ENCODE measurements at places on chromosomes 1 and 21.

- DNase-seq: no peak
Measured at GRCh38 chr21:31429506-31429905, 85.4 kb upstream of the TIAM1 start.

- no peak for DNase-seq
Measured at GRCh38 chr1:43405219-43405875, 15.6 kb downstream of the SZT2 start.

DNA sequence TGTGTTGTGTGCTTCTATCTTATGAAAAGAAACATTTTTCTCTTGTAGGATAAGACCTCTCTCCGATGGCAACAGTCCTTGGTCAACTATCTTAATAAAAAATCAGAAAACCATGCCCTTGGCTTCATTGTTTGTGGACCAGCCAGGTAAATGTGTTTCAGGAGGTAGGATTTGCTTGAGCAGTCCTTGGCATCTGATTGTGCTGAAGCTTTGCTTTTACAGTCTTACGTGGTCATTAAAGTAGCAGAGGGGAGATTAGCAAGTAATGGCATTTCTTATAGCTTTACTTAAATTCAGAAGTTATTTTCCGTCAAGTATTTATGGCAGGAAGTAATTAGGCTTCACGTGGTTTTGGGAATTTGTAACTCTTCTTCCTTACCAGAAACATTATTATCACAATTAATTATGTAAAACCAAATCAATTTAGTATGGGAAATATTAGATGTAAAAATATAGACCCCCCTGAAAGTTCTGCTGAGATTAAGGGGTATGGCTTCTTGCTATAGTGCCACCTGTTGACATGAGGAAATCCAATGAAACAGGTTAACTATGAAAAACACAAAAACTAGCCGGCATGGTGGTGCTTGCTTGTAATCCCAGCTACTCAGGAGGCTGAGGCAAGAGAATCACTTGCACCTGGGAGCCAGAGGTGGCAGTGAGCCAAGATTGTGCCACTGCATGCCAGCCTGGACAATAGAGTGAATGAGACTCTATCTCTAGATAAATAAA is 49.0 kb downstream of the MAP3K21 start:
- no peak for DNase-seq

GRCh38 chr1:170696591-170697290 is 32.8 kb downstream of the PRRX1 start:
- no peak for DNase-seq

DNA sequence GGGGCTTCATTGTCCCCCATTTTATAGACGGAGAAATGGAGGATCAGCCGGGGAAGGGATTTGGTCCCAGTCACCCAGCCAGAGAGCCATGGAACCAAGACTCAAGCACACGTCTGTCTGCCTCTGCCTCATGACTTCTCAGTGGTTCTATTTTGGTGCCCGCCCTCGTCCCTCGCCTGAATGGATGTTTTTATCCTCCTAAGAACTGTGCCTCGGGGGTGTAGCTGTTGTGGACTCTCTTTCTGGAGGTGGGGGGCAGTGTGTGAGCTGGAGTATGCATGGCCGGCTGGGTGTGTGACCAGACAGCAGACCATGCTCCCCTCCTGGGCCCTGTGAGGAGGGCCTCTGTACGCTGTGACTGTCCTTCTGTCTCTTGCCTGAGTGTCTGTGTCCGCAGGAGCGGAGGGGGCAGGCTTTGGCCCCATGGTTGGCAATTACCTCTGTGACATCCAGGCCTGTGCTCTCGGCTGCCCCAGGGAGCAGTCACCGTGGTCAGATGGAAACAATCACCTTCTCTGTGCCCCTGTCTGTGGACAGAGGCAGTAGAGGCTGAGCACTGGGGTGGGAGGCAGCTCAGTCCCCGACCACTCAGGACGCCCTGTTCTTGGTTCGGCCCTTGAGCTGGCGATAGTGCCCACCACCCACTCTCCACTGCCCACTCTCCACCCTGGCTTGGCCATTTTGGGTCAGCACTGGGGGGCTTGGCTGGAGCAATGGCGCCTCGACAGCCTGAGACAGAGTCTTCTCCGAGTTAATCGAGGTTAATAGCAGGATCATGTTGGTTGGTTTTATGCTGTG is 20.4 kb downstream of the WNT4 start:
- no peak for DNase-seq

- DNase-seq: no peak
Measured at GRCh38 chr1:78415165-78415564, 75.6 kb upstream of the PTGFR start.

GRCh38 chr1:115630342-115630741 is 11.4 kb upstream of the VANGL1 start:
- no peak for DNase-seq

GRCh38 chr1:150551051-150551783 is 2.0 kb downstream of the ADAMTSL4 start:
- DNase-seq: no peak

DNA sequence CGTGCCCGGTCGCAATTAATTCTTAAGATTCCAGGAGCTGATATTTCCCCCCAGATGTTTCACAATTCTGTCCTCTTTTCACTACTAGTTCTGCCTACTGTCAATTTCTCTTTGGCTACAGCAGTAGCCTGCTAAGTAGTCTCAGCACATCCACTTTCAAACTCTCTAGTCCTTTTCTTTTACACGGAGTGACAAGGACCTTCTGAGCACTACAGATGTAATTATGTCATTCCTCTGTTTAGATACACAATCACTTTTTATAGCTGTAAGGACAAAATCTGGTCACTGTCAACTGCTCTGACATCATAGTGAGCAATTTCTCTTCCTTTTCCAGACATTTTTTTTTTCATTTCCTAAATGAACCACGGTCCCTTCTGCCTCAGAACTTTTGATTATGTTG is 421.7 kb upstream of the CHRM3 start:
- DNase-seq: no peak

DNA sequence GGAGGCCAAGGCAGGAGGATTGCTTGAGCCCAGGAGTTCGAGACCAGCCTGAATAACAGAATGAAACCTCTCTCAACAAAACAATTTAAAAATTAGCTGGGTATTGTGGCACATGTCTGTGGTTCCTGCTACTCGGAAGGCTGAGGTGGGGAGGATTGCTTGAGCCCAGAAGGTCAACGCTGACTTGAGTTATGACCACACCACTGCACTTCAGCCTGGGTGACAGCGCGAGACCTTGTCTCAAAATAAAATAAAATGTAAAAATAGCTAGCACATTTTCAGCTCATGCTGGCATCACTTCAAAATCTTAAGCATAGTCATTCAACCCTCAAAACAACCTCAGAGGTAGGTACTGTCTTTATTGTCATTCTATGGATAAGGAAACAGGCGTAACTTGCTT is 6.4 kb downstream of the JAK1 start:
- DNase-seq: no peak

- DNase-seq: no peak
Measured at GRCh38 chr1:21143752-21144151, 32.9 kb downstream of the EIF4G3 start.

GRCh38 chr1:41751804-41752513 is 166.8 kb downstream of the HIVEP3 start:
- DNase-seq: no peak

- no peak for DNase-seq
Measured at GRCh38 chr1:230609208-230609607, 33.1 kb upstream of the COG2 start.

GRCh38 chr21:46033410-46034400 is 52.1 kb downstream of the COL6A1 start:
- no peak for DNase-seq

- DNase-seq: no peak
Measured at GRCh38 chr1:16294219-16295212, 57.5 kb upstream of the CPLANE2 start.

- no peak for DNase-seq
Measured at GRCh38 chr1:117001254-117001927, at the start of gene CD101. TSS of gene CD101 (plus strand) at chr1:117001760. CDS start at chr1:117001818, 58 bp downstream.

DNA sequence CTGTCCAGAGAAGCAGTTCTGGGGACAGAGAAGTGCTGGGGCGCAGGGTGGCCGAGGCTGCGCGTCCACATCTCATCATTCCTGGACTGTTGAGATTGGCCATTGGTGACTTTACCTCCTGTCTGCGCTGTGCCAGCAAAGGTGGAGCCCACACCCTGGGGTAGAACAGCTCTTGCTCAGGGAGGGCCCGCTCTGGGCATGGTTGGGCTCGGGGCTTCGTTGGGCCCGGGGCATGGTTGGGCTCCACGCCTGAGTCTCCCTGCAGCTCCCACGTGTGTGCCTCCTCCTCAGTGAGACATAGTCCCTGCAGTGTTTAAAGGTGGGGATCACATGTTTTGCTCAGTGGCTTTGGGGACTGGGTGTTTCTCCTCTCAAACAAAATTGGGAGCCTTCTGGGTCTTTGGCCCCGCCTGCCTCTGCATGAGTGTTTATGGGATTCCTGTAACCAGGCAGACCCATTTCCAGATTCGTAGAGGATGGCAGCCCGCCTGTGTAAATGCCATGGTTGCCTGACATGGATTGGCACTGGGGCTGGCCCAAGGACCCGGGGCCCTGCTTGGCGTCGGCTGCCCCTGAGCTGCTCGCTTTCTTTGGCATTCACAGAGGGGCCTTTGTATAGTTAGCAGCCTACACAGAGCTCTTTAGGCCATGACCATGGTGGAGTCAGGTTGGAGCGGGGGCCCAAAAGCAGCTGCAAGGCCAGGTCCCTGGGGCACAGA is 104.6 kb downstream of the TLR5 start:
- DNase-seq: no peak

DNA sequence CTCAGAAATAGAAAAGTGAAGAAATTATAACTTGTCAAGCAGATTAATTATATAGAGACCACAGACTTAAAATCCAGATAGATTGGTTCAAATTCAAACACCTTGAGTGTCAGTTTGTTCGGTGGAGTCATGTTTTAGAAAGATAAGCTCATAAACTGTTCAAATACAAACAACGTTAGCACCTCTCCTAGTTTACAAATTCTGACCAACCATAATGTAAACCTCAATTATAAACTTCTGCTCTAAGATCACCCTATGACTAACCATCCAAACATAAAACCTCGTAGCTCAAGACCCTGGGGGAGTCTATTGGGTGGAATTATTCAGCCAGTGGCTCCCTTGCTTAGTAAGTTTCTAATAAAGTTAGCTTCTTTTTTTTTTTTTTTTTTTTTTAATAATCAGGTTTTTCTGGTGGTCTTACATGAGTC is 12.4 kb downstream of the CBR1 start:
- no peak for DNase-seq

- DNase-seq: no peak
Measured at GRCh38 chr1:42889264-42889663, 42.9 kb downstream of the ZNF691 start.

DNA sequence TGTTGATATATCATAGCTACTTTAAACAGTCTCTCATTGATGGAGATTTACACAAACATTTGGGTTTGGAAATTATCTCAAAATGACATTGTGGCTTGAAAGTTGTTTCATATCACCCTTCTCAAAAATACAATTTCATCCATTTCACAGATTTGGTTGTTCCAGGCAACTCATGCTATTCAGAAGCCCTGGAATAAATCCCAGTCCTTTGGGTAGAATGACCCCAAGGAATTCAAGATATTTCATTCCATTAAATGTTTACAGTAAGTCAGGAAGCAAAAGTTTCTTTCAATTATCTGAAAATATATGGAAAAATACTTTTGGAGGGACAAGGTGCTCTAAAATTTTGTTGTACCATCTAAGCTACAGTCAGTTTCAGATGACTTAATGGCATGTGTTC is 27.1 kb downstream of the MPZL1 start:
- DNase-seq: no peak

- no peak for DNase-seq
Measured at GRCh38 chr1:50109647-50110075, 941 bp downstream of the ELAVL4 start.

DNA sequence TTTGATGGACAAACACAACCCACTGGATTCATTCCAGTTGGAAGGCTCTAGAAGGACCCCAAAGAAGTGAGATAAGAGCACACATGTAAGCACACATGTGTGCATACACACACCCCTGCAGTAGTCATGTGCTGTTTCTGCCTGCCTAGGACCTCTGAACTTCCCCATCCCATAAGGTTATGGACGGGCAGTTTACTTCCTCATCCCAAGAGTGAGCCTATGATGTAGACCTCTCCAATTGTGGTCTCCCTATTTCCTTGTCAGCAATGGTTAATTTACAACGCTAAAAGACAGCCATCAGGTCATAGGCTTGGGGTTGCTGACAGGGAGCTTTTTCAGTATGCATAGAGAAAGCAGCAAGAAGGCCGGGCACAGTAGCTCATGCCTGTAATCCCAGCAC is 15.4 kb upstream of the ADAR start:
- DNase-seq: no peak

GRCh38 chr21:27467366-27467765 is 500.5 kb upstream of the ADAMTS5 start:
- no peak for DNase-seq

GRCh38 chr1:238954865-238955264 is 431.5 kb upstream of the CHRM3 start:
- DNase-seq: no peak

GRCh38 chr1:214979191-214979590 is 103.3 kb upstream of the KCNK2 start:
- no peak for DNase-seq

GRCh38 chr1:1348420-1349255 is 580 bp downstream of the DVL1 start:
- DNase-seq: no peak

- DNase-seq: no peak
Measured at GRCh38 chr21:44291078-44291935, 5.6 kb downstream of the AIRE start.

GRCh38 chr1:28176492-28177470 is at the start of gene PTAFR:
TSS of gene PTAFR (minus strand) at chr1:28176690. CDS start at chr1:28151021, 25,669 bp downstream.
- DNase-seq: no peak

GRCh38 chr1:160716013-160716412 is 4.4 kb upstream of the CD48 start:
- DNase-seq: no peak

- DNase-seq: no peak
Measured at GRCh38 chr1:104765085-104765484, 1015.4 kb downstream of the AMY1C start.

GRCh38 chr1:235808223-235808622 is 58.5 kb downstream of the LYST start:
- no peak for DNase-seq

GRCh38 chr1:5826601-5827000 is 165.6 kb downstream of the NPHP4 start:
- no peak for DNase-seq

GRCh38 chr1:9439074-9439761 is 100.0 kb upstream of the SLC25A33 start:
- DNase-seq: no peak

DNA sequence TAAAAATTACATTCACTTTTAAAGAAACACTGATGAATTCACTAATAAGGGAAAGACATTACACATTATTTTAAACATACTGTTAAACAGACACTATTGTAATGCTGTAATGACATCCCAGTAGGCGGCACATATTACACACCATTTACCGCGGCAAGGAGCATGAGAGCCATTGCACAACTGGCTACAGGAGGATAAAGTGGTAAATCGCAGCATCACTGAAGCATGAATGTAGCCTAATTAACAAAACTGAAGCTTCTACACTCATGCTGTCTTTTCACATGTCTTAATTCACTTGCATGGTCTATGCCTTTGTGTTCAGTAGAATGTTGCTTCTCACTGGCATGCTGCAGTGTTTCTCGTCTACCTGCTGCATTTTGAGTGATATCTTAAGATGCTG is 1046.0 kb downstream of the MRPL39 start:
- DNase-seq: no peak

All from CD8-positive, alpha-beta memory T cell (primary cell).